ENCODE measurements at places on chromosomes 4 and X.

DNA sequence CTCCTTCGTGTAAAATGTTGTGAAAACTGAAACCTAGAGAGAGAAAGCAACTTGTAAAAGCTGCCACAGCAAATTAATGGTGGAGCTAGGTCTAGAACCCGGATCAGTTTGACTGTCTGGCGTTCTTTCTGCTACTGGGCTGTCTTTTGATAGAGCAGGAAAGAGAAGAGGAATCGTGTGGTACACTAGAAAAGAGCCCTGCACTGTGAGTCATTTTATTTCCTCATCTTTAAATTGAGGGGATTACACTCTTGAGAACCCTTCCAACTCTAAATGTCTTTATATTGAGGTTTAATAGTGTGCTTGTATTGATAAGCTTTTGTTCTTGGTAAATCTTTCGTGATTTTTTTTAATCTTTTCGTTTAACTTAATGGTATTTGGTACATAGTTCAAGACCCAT lies 4.3 kb downstream of the WDR44 start:
- DNase-seq, result no peak

DNA sequence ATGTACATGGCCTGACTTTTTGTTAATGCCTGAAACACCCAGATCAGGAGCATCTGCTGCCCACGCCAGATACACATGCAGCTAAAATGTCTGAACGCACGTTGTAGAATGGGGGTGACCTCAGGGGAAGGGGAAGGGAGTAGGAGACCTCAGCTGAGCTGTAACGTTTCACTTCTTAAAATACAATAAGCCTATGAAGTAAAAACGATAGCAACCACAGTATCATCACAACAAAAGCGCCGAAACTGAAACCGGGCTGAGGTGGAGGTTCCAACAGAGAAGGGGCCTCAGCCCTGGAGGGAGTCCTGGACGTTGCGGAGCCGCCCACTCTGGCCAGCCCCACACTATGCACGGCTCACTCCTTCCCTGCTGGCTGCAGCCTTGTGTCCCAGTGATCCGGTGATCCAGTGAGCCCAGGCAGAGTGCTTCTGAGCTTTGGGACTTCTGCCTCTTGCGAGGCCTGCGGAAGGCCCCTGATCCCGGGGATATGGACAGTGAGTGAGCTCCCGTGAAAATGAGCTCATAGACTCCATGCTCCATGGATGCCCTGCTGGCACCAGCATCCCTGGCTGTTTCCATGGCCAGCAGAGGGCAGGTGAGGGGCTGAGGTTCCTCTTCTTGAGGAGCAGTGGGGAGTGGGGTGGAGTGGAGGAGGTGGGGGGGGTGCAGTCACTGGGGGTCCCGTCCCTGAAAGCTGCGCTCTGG lies 52.0 kb downstream of the HMX1 start:
- DNase-seq, result no peak

DNA sequence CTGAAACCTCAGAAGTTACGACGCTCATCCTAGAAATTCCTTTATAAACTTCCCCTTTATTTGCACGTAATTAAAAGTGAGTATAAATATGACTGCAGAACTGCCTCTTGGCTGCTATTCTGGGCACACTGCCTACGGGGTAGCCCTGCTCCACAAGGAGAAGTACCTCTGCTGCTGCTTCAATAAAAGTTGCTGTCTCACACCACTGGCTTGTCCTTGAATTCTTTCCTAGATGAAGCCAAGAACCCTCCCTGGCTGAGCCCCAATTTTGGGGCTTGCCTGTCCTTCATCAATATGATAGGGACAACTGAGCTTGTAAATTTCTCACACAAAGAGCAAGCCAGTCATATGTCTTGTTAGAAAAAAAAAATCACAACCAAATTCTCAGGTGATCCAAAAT lies 115.8 kb downstream of the VEGFC start:
- no peak for DNase-seq

DNA sequence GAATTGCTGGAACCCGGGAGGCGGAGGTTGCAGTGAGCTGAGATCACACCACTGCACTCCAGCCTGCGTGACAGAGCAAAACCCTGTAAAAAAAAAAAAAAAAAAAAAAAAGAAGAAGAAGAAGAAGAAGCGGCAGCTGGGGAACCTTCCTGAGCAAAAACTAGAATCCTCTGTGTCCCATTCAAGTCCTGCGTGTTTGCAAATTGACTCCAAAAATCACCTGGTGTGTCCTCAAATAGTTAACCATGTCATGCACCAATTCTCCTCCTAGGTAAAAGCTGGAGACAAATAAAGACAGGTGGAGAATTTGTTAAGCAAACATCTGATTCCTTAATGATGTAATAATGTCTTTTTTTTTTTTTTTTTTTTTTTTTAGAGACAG lies 31.9 kb upstream of the ASMTL start:
- DNase-seq, result no peak

GRCh38 chr4:39846705-39847104 lies 131.0 kb downstream of the PDS5A start:
- DNase-seq, result no peak

DNA sequence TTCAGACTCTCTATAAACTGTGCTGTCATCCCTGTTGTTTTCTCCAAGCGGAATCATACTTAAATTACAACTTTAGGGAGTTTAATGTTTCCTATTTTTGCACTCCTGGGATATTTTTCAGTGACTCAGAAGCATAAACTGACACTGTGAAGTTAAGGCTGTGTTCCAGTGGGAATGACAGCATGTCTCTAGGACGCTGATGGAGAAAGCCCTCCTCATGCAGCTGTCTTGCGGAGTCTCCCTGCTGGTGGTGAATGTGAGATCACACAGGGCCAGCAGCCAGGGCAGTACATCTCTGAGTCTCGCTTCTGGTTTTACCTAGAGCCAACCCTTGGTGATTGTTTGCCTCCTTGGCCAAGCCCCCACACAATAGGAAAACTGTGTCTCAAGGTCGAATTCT lies 53.3 kb downstream of the NFKB1 start:
- peak; percentile 2 for DNase-seq

GRCh38 chr4:48341776-48342605 lies 662 bp downstream of the SLAIN2 start:
- DNase-seq, result peak; percentile 76

- no peak for DNase-seq
Measured at GRCh38 chrX:24241822-24242648, 71.8 kb downstream of the SUPT20HL2 start.

- no peak for DNase-seq
Measured at GRCh38 chr4:55549888-55550287, 3.2 kb upstream of the CLOCK start.

GRCh38 chrX:102739657-102740056 lies 19.1 kb downstream of the GPRASP3 start:
- no peak for DNase-seq

GRCh38 chr4:88623097-88623496 lies 30.8 kb downstream of the HERC3 start:
- no peak for DNase-seq

DNA sequence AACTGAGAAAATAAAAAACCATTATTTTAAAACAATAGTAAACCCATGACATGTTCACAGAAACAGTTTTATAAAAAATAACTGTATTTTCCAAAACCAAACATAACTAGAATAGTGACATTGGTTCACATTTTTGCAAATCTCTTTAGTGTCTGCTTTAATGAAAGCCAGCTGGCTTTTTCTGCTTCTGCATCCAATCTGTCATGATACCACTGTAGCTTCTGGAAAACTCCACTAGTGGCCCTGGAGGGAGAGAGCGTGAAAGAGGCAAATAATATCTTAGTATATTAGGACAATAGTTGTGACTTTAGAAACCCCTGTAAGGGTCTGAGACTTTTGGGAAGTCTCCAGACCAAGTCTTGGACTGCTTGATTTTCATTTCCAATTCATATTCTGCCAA lies 31.1 kb downstream of the FGFBP1 start:
- DNase-seq, result no peak

GRCh38 chr4:123506011-123506695 lies 109.6 kb downstream of the SPRY1 start:
- no peak for DNase-seq

DNA sequence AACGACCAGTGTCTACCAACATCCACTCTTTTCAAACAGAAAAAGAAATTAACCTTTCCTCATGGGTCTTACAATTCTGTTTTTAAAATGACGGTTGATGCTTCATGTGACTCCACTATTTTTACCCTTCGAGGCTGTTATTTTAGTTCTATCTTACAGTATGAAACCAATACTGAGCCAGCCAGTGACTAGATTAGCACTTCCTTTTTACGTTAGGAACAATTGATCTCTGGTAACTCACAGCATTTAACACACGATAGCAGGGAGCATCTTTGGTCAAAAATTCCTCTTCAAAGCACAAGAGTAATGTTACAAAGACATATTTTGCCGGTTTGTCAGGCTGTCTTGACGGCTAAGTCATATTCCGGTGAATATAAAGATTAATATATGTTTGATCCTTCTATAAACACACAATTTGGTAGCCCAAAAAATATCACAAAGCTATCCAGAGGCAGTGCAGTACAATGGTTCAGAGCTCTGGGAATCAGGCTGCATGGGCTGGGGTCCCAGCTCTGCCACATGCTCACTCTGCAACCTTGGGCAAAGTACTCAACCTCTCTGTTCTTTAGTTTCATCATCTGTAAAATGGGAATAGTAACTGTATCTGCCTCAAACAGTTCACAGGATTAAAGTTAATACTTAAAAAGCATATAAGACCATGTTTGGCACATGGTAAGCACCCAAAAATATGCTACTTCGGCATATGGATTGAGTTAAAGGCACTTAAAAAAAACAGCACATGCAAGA lies 62.9 kb upstream of the TXK start:
- DNase-seq, result no peak

DNA sequence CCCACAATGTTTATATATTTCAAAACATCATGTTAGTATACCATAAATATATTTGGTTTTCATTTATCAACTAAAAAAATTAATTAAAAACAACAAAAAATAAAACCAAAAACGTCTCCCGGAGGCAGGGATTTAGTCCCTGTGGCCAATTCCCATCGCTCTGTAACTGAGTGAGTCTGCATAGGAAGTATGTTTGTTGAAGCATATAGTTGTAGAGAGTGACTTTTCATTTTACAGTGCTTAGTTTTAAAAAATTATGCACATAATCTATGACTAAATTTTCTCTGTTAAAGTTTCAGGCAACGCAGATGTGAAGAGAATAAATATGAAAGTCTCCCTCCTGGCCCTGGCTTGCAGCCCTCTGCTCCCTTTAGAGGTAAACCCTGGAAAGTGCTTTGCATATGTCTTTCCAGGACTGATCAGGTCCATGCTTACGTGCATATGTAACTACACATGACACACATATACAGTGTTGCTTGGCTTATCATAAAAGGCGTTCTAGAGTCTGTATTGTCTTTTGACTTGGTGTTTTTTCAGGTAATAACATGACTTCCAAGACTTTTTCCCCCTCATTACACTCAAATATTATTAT lies 63.4 kb upstream of the SORBS2 start:
- DNase-seq, result no peak

GRCh38 chr4:158234671-158235070 lies 24.4 kb downstream of the TMEM144 start:
- no peak for DNase-seq

GRCh38 chr4:140092094-140092851 lies 61.7 kb downstream of the MAML3 start:
- no peak for DNase-seq

- DNase-seq, result no peak
Measured at GRCh38 chr4:139872274-139872673, 206.7 kb downstream of the MGST2 start.

DNA sequence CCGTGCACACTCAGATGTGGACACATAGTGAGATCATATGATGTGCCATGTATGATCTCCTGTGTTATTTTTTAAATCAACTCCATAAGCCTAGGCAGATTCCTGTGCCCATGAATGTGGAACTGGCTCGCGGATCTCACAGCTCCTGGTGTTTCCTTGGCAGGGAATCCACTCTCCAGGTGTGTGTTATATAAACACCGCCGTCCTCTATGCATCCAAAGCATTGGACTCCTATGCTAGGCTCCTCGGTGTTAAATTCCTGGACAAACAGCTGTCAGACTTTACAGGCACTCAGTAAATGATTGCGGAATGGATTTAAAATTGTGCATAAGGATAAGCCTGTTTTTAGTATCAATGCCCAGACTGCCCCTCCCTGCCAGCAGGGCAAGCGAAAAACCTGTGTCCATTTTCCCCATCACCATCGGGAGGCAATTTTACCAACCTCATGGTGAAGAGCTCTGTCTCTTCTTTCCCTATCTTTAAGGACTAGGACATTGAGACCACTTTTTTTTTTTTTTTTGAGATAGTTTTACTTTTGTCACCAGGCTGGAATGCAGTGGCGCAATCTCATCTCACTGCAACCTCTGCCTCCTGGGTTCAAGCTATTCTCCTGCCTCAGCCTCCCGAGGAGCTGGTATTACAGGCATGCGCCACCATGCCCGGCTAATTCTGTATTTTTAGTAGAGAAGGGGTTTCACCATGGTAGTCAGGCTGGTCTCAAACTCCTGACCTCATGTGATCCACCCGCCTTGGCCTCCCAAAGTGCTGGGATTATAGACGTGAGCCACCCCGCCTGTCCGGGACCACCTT lies 23.6 kb upstream of the GPR78 start:
- no peak for DNase-seq

Measured in hypothalamus (tissue), 51 donors.